ENCODE measurements at places on chromosomes 16 and 17. TPM values are rescaled to one million over a fixed set of nuclear protein-coding genes. Genes with fewer than 3 reads are reported as not detected.

Gene HBZ
- total RNA-seq: not detected

Gene EPX
- total RNA-seq: not detected

- H3K36me3 ChIP-seq: no peaks in the 10 kb centered on the region
- no peaks in the 10 kb centered on the region for H3K27me3 ChIP-seq
- no peaks in the 10 kb centered on the region for H3K4me1 ChIP-seq
- H3K27ac ChIP-seq: no peak overlapping the region
- DNase-seq: no peak
- H3K4me3 ChIP-seq: no peak overlapping the region
These were observed 242.7 kb downstream of the GSG1L start for GRCh38 chr16:27820646-27821345.

DNA sequence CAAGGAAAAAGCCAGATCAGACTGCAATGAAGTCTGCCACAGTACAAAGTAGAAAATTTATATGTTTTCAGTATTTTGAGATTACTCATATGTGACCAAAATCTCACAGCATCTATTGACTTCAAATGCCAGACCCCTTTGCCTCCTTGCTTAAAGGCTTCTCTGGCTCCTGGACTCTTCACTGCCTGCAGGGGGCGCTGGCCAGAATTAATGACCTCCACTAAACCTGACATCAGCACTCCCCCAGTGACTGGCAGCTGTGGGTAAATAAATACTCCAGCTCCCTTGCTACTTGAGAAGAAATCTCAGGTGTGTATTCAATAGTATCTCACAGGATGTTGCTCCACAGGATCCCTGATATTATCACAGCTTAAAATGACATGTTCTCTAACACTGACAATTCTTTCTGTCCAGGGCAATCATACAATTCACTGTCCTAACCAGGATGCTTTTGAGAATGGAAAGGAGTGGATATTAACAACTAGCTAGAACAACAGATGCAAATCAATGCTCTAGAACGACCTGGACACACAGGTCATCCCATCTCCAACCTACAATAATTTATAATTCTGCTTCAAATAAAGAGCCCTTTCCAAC lies 4.0 kb downstream of the BECN1 start:
- peaks cover 39% of the 10 kb centered on the region for H3K36me3 ChIP-seq
- H3K4me3 ChIP-seq: no peak overlapping the region
- H3K27ac ChIP-seq: no peak overlapping the region
- DNase-seq: peak; percentile 91

DNA sequence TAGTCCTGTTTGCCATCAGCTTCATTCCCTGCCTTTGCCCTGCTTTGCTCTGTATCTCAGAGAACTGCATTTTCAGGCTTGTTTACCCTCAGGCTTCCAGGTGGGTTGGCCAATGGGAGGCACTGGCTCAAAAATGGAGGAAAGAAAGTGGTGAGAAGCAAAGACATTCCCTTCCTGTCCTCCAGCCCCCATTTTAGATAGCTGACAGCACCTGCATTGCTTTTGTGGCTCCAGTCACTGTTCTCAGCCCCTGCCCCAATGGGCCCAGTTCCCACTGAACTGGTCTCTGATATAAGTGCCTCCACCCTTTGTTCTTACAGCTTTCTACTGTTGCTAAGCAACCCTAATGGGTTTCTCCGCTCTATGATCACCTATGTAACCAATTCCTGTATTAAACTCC lies 19.4 kb upstream of the SDK2 start:
- DNase-seq: no peak
- H3K27me3 ChIP-seq: no peaks in the 10 kb centered on the region
- H3K36me3 ChIP-seq: no peaks in the 10 kb centered on the region
- H3K4me3 ChIP-seq: no peak overlapping the region
- no peak overlapping the region for H3K27ac ChIP-seq

- H3K27ac ChIP-seq: no peak overlapping the region
- no peaks in the 10 kb centered on the region for H3K27me3 ChIP-seq
- peaks cover 25% of the 10 kb centered on the region for H3K4me1 ChIP-seq
These were observed 5.2 kb upstream of the RAI1 start for GRCh38 chr17:17675925-17676534.

- H3K27ac ChIP-seq: no peak overlapping the region
- H3K36me3 ChIP-seq: no peaks in the 10 kb centered on the region
- DNase-seq: peak; percentile 64
- no peak overlapping the region for H3K4me3 ChIP-seq
- H3K4me1 ChIP-seq: peaks cover 16% of the 10 kb centered on the region
- H3K27me3 ChIP-seq: no peaks in the 10 kb centered on the region
These were observed 68.1 kb upstream of the GRIN2A start for GRCh38 chr16:10250137-10250828.

DNA sequence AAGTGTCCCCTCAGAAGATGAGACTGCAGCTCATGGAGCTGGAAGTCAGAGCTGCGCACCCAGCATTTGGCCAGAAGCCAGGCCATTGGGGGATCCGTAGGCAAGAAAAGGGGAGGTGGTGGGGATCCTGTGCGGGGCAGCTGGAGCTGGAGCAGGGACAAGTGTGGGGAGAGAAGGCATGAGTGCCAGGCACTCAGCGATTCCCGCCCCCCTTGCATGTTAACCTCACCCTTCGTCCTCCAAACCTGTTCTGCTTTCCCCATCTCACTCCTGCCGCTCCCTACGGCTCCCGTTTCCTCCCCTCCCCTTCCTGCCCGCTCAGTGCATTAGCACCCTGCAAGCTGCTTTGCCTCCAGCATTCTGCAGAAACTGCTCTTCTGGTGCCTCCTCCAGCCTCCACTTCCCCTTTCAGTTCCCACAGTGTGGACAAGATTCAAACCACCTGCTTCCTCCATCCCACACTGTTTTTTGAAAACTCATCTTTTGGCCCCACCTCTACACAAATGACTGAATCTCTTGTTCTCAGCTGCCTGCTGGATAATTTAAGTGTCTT lies 5.6 kb downstream of the ALOX15 start:
- H3K27me3 ChIP-seq: no peaks in the 10 kb centered on the region
- no peaks in the 10 kb centered on the region for H3K36me3 ChIP-seq
- peaks cover 38% of the 10 kb centered on the region for H3K4me1 ChIP-seq
- peak overlapping the region; percentile 90 for H3K27ac ChIP-seq
- peak; percentile 90 for DNase-seq

DNA sequence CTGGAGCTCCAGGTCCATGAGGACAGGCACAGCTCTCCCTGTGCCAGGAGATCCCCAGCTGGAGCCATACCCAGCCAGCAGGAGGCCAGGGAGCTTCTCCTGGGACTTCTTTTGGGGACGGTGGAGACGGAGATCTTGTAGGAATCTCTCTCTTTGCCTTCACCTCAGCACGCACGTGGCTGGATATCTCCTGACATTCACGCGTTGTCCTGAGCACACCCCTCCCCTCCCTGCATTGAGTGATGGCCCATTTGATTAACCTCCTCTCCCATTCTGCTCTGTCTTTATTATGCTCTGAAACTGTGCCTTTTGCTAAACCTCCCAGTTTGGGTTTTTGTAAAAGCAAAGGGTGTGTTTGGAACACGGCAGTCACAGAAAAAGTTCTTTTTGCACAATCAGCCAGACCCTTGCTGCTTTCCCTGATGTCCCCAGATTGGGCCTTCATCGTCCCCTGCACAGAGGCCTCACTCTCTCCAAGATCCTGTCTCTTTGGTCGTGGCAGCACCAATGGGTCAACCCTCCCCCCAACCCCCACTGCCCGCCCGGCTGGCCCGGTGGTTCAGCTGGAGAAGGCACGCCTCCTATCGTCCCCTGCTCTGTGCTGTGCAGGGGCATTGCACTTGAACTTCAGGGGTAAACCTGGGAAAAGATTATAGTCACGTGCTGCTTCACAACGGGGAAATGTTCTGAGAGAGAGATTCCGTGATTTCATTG lies 32.5 kb upstream of the LGALS9 start:
- DNase-seq: no peak
- H3K27ac ChIP-seq: no peak overlapping the region
- no peaks in the 10 kb centered on the region for H3K4me1 ChIP-seq
- H3K4me3 ChIP-seq: no peak overlapping the region
- no peaks in the 10 kb centered on the region for H3K36me3 ChIP-seq
- H3K27me3 ChIP-seq: no peaks in the 10 kb centered on the region
